ENCODE measurements at places on chromosomes 13 and 19. TPM values are rescaled to one million over a fixed set of nuclear protein-coding genes. Genes with fewer than 3 reads are reported as not detected.

The ZNF682 gene
- 4.9 TPM for total RNA-seq

DNA sequence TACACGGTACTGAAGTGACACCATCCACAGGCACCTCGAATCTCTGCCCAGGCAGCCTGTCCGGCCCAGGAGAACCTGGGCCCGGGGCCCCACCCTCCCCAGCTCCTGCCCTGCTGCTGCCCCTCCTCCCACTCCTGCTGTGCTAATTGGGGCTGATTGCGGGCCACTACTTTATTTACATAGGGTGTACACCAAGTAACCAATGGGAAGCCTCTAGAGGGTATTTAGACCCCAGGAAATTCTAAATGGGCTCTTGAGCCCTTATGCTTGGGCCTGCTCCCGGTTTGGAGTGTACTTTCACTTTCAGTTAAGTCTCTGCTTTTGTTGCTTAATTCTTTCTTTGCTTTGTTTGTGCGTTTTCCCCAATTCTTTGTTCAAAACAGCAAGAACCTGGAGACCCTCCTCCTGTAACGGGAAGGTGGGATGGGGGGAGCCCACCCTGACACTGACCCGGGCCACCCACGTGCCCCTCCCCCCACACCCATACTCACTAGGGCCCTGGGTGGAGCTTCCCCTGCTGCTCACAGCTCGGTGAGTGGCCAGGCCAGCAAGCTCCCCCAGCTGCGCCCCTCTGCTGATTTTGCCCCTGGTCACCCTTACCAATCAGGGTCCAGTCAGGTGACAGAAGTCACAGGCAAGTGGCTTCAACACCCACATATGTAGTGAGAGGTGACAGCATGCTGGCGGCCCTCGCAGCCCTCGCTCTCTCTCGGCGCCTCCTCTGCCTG, 9.4 kb downstream of the SCGB2B2 start:
- no peak for DNase-seq

GRCh38 chr13:50208826-50209335, 193.6 kb downstream of the KCNRG start:
- peak; percentile 56 for DNase-seq

DNA sequence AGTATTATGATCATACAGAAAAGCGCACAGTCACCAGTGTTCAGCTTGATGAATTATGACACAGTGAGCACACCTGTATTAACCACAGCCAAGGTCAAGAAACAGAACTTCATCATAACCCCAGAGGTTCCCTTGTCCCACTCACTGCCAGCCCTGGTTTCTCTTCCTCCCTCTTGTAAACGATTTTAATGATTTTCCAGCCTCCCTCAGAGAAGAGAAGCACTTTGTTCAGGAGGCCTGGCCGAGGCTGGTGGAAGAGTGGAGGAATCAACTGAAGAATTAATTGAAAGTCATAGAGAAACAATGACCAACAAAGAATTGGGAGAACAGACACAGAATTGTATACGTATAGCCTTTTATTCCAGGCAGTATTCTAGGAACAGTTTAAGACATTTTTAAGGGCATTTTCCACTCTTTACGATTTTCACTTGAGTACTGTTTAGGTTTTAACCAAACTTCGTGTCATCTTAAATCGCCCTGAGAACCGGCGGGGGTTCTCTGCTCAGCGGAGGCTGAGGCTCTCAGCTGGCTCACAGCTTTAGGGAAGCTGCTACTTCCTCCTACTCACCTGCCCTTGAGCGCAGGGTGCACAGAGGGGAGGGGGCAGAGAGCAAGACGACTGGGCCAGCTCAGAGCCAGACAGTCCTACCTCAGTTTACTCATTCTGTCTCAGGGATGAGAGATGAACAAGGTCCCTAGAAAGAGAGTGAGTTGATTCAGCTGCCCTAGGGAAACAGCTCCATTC, 108.6 kb downstream of the AKAP11 start:
- DNase-seq, result no peak

- no peak for DNase-seq
Observed at GRCh38 chr19:34676697-34677385, at the start of gene SCGB2B2. Gene SCGB2B2 (minus strand): TSS chr19:34677159. CDS start chr19:34594563, 82,596 bp downstream.

- no peak for DNase-seq
Observed at GRCh38 chr13:60647547-60647946, 250.5 kb downstream of the TDRD3 start.

Measured in hepatocyte (in vitro differentiated cells).